ENCODE measurements at places on chromosomes 13 and 19.

DNA sequence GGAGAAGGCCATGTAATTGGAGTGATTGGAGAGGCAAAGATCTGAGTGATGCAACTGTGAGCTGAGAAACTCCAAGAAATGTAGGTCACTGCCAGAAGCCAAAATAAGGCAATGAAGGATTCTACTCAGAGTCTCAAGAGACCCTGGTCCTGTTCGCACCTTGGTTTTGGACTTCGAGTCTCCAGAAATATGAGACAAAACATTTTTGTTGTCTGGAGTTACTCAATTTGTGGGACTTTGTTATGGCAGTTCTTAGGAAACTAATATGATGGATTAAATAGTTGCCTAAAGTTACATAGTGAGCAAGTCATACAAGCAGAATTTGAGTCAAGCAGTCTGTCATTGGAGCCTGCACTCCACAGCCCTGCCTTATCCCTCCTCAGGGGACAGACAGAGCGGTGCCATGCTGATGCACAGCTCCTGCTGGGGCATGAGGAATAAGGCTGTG is 104.2 kb downstream of the ITGBL1 start:
- no peak for DNase-seq

DNA sequence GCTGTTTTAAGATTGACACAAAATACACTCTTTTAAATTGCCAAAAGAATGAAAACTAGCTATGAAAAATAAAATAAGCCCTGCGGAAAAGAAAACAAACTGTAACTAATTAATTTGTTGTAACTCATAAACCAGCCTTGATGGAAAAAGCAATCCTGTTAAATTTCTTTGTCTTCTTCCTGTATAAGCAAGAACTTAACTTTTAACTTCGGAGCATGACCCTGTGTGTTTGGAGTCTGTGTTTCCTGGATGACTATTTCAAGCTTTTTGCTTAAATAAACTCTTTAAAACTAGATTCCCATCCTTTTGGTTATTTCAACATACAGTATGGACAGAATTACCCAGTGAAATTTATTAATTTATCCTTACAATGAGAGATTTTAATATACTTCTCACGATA is 122.6 kb downstream of the TNFRSF19 start:
- no peak for DNase-seq

- no peak for DNase-seq
These were observed 22.6 kb downstream of the THSD1 start for GRCh38 chr13:52383366-52383765.

DNA sequence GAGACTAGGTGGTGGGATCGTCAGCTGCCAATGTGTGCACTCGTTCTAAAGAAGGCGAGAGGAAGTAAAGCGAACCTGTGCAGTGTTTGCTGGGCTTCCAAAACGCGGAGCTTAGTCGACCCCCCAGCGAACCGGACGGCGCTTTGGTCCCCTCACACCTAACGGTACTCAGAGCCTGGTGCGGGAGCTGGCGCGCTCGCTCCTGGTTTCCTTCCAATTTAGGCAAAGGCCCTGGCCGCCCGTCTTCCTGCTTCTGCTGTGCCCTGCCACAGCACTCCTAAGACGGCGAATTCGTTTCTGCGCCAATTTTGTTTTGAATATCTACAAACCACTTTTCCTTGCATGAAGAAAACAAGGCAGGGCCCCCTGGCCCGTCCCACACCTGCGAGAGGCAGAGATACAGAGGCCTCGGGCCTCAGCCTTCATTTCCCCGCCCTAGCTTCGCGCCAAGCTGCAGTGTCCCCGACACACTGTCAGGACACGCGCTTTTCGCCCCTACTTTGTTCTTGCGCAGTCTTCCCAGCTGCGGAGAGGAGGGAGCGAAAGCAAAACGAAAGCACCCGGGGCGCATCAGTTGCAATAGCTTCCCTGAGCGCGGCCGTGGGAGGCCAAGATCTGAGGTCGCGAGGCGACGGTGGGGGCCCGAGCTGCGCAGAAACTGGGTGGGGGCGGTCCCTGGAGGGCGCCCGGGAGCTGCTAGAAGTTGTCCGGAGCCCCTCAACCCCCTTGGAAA is 111.9 kb downstream of the KCNRG start:
- peak; percentile 64 for DNase-seq

DNA sequence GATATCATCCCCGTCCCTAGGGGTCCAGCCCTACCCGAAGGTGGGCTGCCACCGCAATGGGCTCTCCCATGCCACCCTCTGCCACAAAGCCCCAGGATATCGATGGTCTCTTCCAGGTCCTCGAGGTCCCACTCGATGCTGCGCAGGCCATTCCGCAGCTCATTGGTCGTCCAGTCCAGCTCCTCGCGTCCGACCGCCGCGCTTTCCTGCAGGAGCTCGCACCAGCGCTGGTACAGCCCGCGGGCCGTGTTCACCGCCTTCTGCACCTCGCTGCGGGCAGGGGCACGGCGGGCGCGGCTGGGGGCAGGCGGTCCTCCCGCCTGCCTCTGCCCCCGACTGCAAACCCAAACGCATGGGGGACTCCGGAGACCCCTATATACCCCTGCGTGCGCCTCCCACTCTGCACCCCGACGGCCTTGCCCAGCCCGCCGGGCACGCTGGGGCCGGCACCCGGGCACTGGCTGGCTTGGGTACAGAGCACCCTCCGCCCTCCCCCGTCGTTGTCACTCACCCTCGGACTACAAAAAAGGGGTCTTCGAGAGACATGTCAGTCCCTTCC is 468 bp downstream of the STX10 start:
- no peak for DNase-seq

DNA sequence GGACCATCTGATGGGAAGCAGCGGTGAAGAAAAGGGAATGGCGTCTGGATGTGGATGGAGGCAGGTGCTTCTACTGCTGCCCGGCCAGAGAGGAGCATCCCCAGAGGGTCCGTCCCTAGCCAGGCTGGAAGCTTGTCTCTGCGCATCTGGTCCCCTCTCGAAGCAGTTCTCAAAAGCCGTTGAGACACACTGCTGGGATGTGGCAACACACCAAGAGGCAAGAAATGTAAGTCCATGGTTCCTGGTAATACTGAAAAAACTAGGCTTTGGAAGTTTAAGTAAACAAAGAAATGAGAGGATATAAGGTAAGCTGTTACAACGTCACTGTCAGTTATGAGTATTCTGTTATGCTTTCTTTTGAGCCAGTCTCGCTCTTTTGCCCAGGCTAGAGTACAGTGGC is 15.1 kb upstream of the FFAR2 start:
- no peak for DNase-seq

GRCh38 chr13:111629926-111630325 is 309.5 kb downstream of the TEX29 start:
- no peak for DNase-seq

DNA sequence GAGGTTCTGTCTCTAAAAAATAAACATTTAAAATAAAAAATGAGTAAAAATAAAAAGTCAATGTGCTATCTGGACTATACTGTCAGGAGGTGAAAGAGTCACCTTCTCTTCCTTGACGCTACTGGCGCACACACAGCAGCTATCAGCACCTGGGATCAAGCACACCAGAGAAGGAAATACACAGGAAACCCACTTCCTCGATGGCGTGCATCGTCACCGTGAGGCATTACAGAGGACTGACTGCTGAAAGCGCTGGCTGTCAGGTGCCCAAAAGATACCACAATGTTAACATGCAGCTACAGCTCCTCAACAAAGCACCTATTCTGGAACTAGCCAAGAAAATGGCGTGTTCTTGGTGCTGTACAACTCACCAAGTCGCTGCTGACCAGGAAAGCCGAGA is 6.1 kb downstream of the SLC35E1 start:
- no peak for DNase-seq

GRCh38 chr19:5536337-5536894 is 31.3 kb downstream of the TINCR start:
- DNase-seq = no peak

GRCh38 chr19:19033176-19033425 is 216 bp downstream of the SUGP2 start:
- no peak for DNase-seq

DNA sequence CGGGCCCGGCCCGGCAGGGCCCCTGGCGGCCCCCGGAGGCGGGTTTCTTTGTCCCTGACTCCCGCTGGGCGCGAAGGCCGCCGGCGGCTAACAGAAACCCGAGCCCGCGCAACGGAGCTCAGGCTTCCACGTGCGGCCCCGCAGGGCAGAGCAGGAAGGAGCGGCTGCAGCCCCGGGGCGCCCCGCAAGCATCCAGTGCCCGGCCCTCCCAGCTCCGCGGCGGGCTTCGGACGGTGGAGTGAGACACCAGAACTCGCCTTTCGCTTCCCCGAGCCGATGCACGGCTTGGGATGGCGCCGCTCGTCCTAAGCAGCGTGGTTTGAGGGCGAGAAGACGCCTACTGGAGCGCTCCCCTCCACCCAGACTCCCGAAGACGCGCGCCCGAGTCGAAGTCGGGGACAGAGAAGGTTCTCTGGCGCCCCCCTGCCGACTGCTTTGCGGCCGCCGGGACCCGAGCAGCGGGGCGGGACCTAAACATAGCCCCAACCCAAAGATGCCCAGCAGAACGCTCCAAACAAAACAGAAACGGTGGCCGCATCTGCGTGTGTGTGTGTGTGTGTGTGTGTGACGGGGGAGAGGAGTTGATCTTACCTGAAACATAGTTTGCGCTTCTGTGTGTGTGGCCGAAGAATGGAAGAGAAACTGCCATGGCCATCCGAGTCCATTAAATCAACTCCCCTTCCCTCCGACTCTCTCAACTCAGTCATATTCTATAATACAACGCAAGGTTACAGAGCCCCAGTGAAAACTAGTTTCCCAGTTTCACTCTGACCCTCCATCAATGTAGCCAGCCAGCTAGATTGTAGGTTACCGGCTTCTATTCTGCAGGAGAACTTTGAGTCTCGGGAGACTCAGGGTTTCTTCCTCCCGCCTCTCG is 629 bp upstream of the FGF9 start:
- DNase-seq = peak; percentile 67

- no peak for DNase-seq
These were observed 66.4 kb upstream of the PCDH9 start for GRCh38 chr13:67296511-67296910.

DNA sequence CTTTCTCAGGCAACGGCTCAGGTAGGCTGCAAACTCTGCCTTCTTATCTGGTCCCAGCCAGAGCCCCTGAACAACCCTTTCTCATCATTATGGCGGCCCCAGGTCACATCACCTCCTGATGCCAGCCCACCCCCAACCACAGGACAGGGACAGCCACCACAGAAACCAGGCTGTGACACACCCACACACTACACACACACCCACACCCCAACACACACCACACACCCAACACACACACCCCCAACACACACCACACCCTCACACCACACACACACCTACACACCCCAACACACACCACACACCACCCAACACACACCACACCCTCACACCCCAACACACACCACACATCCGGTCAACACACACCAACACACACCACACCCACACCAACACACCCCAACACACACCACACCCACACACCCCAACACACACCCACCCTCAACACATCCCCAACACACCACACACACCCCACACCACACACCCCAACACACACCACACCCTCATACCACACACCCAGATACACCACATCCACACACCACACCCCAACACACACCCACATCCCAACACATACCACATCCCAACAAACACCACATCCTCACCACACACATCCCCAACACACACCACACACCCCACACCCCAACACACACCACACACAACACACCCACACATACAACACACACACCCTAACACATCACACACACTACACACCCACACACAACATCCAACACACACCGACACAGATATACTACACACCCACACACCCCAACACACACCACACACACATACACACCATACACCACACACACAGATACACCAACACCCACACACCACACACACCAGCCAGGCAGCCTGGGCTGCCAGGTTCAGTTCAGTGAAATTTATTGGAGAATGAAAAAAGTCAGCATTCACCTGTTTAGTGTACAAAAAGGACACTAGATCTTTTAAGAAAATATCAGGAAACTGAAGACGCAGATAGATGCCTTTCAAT is 4.2 kb upstream of the ISYNA1 start:
- DNase-seq = no peak

GRCh38 chr13:112724788-112725345 is 35.0 kb downstream of the ATP11A start:
- DNase-seq = no peak

DNA sequence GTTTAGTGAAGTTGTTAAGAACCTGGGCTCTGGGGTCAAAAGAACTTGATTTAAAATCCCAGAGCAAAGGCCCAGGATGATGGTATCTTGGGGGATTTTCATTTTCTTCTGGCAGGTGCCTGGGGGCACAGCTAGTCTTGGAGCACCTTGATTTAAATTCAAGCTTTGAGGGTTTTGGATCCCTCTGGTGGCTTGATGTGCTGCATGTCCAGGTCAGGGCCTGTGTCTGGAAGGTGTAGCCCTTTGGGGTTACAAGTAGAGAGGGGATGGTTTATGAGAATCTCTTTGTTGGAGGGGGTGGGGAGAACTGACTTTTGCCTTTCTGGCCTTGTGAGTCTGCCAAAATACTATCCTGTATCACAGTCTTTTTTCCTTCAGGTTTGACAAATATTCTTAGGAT is 55.8 kb downstream of the AKAP11 start:
- no peak for DNase-seq

GRCh38 chr13:80798576-80799133 is 457.7 kb upstream of the SPRY2 start:
- DNase-seq = no peak

Data from germinal center (tissue), 1 donor.